ENCODE measurements at places on chromosomes 4 and X.

DNA sequence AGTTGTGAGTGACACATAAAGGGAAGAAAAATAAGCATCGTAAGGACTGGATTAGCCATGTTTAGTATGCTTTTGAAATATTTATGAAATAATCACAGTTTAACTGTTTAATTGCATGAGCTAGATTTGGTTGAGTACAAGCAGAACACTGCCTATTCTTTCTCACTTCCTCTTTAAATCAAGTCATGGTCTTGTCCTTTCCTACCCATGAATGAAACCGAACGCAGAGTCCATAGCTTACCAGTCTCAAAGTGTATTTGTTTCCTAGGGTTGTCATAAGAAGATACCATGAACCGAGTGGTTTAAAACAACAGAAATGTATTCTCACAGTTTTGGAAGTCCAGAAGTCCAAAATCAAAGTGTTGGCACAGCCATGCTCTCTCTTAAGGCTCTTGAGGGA, 684.0 kb upstream of the MAGEB2 start:
- DNase-seq: no peak

GRCh38 chr4:76738086-76738931, 159.6 kb downstream of the SOWAHB start:
- peak; percentile 21 for DNase-seq

- no peak for DNase-seq
Observed at GRCh38 chr4:75028196-75028854, 95.4 kb downstream of the PARM1 start.

- DNase-seq: no peak
Observed at GRCh38 chr4:181484396-181484795, 758.8 kb upstream of the TENM3 start.

All from anterior cingulate cortex (tissue), 58 donors.